Caudate nucleus (tissue), 63 donors: ENCODE measurements at places on chromosomes 12 and 14.

DNA sequence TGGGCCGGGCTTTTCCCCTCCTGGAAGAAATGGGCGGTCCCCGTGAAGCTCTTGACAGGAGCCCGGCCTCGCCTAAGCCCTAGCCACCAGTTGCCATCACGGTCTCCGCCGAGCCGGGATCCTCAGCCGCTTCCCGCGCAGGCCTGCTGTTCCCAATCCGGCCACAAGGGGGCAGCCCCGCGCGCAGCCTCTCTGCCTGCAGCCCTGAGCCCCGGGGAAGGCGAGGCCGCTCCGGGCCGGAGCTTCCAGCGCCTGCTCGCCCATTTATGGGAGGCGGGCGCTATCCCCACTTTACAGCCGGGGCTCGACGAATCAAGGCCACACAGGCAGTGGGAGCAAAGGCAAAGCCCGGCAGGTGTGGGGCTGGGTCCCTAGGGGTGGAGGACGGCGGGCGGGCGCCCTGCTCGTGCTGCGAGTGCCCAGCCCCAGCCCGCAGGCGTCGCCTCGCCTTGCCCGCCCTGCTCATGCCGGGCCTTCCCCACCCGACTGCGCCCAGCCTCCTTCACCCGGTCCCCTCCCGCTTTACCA, 61.5 kb downstream of the LGMN start:
- DNase-seq, result no peak

DNA sequence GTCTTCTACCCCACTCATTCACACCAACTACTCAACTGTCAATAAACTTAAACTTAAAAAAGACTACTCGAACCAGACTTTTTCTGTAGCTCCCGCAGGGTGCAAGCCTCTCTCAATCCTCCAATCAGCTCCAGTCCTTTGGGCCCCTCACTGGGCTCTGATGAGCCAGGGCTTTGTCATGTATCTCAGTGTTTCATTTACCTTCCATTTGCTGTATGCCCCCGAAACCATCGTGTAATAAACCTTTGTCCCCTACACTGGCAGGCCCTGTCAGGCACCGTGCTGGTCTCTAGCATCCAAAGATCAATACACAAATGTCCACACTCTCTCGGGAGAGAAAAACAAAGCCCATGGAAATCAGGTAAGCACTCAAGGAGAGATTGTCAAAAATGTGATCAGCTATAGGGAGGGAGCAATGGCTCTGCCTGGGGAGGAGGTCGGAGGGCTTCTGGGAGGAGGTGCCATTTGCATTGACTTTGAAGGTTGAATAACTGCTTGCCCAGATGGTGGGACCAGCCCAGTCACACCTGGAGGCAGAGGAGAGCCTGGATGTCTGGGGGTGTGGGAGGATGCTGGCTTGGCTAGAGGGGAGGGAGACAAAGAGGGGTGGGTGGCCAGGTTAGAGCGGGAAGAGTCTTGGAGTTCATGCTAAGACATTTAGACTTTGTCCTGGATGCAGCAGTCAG, 42.1 kb upstream of the DICER1 start:
- DNase-seq, result no peak

- DNase-seq, result no peak
These were observed 2.2 kb downstream of the RCOR1 start for GRCh38 chr14:102594514-102595175.

DNA sequence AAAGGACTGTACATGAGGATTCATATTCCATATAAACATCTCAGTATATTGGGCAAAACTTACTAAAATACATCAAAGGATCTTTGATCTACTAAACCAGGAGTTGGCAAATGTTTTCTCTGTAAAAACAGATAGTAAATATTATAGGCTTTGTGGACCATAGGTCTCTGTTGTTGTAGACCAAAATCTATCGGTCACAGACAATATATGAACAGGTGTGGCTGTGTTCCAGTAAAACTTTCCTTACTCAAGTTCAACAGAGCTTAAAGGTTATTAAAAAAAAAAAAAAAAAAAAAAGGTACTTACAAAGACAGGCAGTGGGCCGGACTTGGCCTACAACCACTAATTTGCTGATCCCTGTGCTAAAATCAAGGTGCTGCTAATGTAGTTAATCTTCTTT, 40.3 kb downstream of the PAWR start:
- no peak for DNase-seq

- no peak for DNase-seq
These were observed 67.4 kb downstream of the ELK3 start for GRCh38 chr12:96261557-96261956.

DNA sequence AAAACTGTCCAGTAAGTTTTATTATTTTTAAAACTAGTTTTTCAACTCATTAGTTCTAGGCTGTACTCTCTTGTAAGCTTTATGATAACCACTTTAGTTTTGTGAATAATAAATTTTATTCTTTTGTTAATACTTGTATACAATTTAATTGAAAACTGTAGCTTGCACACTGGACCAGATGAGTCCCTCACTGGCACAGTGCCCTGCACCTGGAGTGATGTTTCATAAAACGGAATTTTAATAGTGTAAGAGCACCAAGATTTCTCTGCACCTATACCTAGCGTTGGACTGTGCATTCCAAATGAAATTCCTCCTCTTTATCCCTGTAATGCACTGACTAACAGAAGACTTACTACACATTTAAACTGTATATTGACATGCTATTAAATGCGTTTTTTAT, 80.8 kb downstream of the PRIMA1 start:
- DNase-seq, result no peak

DNA sequence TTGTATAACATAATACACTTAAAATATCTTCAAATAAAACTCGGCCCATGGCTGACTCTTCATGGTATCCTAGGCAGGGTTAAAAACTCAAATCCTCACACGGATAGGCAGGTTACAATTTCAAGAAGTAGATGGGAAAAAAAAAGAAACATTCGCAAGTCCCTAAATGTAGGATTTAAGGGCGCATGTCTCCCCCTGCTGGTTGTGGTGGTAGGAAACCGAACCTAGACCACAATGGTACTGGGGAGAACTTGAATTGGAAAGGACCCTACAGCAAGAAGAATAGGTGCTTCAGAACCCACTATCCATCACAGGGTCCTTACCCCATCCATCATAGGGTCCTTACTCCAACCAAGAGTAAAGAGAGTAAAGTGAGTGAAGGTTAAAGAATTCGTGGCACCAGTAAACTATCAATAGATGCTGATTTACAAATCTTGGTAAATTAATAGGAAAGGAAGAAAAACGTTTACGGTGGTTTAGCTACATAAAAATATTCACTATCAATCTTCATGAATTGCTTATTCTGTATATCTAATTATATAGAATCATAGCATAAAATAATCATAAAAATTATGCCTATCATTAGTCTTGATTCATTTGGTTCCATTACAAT, 3.3 kb upstream of the CIPC start:
- DNase-seq, result no peak

DNA sequence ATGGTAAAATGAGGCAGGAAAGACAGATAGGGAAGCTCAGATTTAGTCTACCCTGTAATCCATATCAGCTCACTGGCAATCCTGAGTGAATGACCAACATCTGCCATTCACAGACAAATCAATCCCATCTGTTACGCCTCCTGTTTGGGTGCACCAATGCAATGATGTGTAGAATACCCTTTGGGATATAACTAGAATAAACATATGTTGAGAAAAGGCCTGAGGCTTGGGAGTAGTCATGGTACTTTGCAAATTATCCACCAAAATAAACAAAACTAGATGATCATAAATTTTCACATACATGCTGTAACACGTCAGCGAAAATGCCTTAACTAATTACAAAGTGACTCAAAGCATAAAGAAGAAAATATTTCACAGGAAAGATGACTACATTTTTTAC, 78.8 kb downstream of the KCNC2 start:
- no peak for DNase-seq

GRCh38 chr14:71952381-71953363, 20.4 kb downstream of the RGS6 start:
- DNase-seq, result no peak

DNA sequence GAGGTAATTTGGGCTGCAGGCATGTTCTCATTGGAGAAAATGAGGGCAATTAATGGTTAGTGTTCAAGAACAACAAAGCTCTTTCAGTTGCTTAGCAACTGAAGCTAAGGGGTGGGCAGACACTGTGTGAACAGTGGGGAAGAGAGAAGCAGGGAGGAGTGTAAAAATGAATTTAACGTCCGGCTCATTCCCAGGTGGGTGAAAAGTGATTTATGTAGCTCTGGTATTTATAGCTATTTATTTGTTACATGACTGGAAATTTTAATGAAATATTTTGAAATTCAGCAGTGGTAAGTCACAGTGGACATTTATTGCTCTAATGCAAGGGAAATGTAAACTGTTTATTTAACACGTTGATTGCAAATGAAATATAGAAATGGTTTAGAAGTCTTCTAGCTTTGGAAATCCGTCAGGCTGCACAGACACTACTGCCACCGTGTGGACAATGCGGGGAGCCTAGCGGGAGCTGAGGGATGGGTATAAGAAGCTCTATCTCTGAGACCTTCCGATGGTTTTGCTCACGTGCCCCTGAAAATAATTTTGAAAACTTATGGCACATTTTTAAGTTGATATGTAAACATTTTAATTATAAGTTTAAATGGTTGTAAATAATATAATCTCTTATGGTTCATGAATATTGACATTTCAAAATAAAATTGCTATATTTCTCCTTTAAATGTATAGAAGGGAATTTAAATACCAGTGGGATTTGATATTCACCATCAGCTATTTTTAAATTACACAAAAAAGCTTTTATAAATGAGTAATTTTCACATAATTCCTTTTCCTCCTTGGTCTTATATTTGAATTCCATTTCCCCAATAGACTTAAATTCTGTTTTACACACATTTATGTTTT, 54.4 kb downstream of the E2F7 start:
- peak; percentile 60 for DNase-seq

DNA sequence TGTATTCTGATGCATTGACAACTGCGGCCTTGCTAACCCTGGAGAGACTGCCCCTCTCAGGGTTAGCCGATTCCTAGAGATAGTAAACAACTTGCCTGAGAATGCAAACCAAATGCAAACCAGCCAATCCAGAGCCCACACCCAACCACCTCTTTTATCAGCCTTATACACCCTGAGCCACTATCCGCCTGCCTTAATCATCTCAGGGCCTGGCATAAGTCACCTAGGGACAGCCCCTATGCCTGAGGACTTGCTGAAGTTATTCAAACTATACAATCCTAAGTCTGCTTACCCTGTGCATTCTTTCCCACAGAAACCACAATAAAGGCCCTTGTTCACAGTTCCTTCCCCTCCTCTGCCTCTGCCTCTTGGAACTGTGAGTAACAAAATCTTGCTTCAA, 177.2 kb downstream of the KCNA5 start:
- DNase-seq, result no peak
